Epithelial cell of prostate (primary cell): ENCODE measurements at places on chromosomes 1 and 21.

DNA sequence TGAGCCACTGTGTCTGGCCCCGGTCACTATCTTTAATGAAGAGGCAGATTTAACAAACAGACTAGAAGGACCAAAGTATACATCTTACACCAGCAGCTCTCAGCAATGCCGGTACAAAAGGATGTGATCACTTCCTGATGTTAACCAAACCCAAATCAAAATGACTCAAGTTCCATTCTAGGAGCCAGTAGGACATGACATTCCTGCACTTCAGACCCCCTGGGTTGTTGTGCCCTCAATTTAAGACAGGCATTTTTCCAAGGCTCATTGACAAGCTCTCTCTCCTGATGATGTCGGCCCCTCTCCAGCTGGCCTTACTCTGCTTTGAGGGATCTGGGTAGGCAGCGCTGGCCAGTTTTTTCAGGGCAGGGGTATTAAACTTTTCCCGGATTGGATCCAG lies 35.1 kb downstream of the YARS1 start:
- DNase-seq, result no peak

GRCh38 chr1:64124704-64125440 lies 78.6 kb upstream of the UBE2U start:
- DNase-seq, result no peak

DNA sequence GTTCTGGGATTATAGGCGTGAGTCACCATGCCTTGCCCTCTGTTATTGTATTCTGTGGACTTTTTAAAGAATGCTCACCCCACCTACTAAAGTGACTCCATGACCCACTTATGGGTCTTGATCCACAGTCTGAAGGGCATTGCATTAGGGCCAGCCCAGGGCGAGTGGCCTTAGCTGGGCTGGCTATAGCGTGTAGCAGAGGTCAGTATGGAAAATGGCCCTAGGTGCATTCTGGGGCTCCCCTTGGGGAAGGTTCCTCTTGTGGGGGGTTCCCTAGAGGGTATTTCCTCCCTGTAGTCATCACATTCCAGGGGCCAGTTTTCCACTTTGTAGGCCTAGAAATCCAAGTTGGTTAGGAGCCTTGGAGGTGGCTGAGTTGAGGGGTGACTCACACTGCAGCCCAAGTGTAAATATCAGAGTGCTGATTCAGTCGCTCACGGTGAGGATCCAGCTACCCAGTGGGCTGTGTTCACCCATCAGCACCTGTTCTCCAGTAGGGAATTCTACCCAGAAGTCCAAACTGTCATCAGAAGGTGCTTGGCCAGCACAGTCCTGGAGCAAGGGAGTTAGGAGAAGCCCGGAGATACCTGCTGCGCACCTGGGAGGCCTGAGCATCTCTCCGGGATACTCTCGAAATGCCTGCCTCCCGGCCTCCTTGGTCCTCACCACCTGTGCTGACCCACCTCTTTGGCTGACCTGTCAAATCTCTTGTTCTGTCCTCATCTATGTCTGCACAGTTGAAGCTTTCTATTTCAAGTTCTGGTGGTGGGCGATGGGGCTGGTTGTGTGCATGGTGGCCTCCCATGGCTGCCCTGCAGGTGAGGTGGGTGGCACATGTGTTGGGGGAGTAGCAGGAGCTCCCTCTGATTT lies 52.2 kb downstream of the NENF start:
- peak; percentile 66 for DNase-seq

DNA sequence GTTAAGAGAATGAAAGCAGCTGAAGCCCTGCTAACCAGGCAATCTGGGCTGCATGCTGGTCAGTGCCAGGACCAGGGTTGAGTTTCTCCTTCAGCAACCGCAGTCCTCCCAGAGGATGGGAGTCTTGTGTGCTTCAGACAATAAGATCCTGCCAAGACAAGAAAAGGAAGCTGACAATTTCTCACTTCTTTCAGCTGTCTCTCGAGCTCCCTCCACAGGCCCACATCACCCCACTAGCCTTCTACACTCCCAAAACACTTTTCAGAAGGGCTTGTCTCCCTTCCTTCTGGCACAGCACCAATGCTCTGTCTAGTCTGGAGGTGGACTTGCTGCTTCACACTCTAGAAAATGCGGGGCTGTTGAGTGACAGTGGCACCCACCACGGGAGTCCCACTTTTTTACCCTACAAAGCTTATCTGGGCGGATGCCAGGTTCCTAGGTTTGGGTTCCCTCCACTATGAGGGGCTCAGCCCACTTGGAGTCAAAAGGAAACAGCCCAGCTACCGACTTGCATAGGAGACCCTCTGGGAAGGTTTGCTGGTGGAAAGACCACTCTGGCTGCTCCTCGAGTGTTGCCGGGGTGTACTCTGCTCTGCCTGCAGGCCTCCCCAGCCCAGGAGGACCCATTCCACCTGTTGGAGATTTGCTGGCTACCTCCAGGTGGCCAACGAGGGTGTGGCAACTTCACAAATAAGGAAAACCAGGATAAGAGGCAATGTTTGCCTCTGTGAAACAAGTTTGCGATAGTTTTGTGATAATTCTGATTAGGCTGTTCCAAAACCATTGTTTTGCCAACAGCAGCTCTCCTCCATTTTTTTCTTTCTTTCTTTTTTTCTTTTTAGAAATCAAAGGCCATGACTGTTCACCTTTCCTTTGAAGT lies 68.9 kb downstream of the TENT5C start:
- DNase-seq, result no peak

- DNase-seq, result no peak
Measured at GRCh38 chr1:166819974-166820373, 19.3 kb upstream of the POGK start.

- no peak for DNase-seq
Measured at GRCh38 chr21:39713905-39714304, 31.1 kb upstream of the IGSF5 start.

DNA sequence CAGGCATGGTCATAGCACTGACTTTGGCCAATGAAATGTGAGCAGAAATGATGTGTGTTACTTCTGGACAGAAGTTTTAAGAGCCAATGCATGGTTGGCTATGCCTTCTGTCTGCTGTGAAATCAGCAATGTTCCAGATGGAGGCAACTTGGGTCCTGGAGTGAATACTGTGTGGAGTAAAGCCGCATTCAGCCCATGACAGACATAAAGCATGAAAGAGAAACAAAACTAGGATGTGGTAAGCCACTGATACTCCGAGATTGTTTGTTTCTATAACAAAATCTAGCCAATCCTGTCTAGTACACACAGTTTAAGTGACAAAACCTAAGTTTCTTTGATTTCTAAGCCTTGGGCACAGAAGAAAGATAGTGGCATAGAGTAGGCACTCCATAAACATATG lies 47.1 kb upstream of the ARHGAP29 start:
- no peak for DNase-seq
